ENCODE measurements at places on chromosomes 1 and 21. TPM values are rescaled to one million over a fixed set of nuclear protein-coding genes. Genes with fewer than 3 reads are reported as not detected.

DNA sequence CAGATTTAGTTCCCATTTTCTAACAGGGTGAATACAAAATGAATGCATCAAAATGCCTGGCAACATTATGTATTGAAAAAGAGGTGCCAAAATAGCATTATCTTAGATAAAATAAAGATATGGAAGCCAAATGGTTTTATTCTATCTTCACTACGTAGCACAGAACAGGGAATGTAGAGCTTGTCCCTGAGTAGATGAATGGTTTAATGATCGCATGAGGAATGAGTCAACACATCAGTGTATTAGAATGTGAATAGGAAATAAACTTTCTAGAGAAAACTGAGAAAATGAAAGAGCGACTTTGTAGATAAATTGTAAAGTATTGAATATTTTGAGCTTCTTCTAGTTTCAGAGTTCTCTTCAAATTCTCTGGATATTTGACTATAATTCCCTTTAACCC lies 74.3 kb downstream of the BRINP3 start:
- no peaks in the 10 kb centered on the region for H3K36me3 ChIP-seq
- H3K4me3 ChIP-seq: no peak overlapping the region
- H3K4me1 ChIP-seq: no peaks in the 10 kb centered on the region
- DNase-seq: no peak
- H3K27me3 ChIP-seq: no peaks in the 10 kb centered on the region

GRCh38 chr1:107000902-107001301 lies 55.6 kb upstream of the PRMT6 start:
- H3K4me3 ChIP-seq: no peak overlapping the region
- H3K27me3 ChIP-seq: peaks cover 2% of the 10 kb centered on the region
- H3K27ac ChIP-seq: no peak overlapping the region
- no peaks in the 10 kb centered on the region for H3K36me3 ChIP-seq

- H3K4me3 ChIP-seq: no peak overlapping the region
- no peaks in the 10 kb centered on the region for H3K27me3 ChIP-seq
- no peaks in the 10 kb centered on the region for H3K36me3 ChIP-seq
- DNase-seq: no peak
- no peak overlapping the region for H3K27ac ChIP-seq
Measured at GRCh38 chr1:118160806-118161205, 24.2 kb downstream of the SPAG17 start.

The ZNHIT6 gene
- 23.8 TPM for total RNA-seq

The ADAMTSL4 gene
- total RNA-seq: 0.59 TPM

The C1orf94 gene
- total RNA-seq: not detected

The LIPI gene
- total RNA-seq: not detected

The PLPPR4 gene
- total RNA-seq: not detected
